CD4-positive, alpha-beta memory T cell (primary cell): ENCODE measurements at places on chromosomes 6 and 20.
A peak's percentile ranks its signal among the peaks of the same experiment; 100 is the strongest.

DNA sequence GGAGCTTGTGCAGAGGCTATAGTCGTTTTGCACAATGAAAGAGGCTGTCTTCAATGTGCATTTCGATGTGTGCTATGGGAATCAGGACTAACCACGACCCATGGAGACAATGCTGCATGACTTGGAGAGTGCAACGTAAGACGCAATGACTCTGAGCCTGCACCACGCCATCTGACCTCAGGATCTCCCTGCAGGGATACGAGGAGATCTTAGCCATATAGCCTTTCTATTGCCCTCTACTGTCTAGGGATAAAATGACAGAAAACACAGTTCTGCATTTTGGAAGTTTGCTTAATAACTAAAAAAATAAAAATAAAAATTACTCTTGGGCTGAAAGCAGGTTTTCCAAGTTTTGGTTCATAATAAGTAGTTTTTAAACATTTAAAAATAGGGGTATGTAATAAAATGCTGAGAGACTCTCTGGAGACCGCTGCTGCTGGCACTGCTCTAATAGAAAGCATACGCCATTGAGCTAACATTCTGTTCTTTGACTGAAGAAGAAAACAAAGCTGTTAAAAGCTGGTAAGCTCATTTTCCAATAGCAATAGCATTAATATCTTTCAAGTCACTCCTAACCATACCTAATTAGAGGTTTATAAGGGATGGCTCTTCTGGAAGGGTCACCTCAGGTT is 87.2 kb downstream of the PDE7B start:
- DNase-seq = no peak

- DNase-seq = no peak
Observed at GRCh38 chr6:154510144-154510905, at the start of gene CNKSR3. Gene CNKSR3 (minus strand): TSS chr6:154510685. CDS start chr6:154510114, 571 bp downstream.

GRCh38 chr6:169145991-169146501 is 107.6 kb downstream of the THBS2 start:
- no peak for DNase-seq

DNA sequence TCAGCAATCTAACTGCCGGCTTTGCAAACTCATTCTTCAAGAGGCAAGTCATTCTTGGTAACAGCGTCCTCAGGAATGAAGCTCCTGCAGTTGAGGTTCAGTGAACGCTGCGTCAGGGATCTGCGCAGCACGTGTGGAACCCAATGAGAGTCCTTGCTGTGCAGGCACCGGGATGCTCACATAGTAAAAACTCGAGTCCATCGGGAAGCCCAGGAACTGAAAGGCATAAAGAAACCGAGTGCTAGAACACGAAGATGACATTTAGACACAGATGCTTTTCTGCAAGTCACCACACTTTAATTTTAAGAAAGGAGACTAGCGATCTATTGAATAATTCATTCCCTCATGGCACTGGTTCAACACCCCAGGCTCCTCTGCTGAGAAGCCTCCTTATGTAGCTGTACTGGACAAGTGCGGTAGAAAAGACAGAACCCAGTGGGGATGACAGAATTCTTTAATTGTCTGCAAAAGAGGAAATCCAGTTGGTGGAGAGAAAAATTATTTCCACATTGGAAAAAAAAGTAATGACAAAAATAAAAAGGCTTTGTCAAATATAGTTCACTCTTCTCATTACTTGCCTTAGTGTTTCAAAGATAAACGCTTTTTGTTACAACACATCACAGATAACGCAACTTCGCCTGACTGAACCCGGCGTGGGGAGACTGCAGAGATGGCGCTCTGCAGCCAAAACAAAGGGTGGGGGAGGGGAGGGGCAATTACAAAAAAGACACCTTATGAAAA is 1.9 kb upstream of the AFDN start:
- DNase-seq = no peak

DNA sequence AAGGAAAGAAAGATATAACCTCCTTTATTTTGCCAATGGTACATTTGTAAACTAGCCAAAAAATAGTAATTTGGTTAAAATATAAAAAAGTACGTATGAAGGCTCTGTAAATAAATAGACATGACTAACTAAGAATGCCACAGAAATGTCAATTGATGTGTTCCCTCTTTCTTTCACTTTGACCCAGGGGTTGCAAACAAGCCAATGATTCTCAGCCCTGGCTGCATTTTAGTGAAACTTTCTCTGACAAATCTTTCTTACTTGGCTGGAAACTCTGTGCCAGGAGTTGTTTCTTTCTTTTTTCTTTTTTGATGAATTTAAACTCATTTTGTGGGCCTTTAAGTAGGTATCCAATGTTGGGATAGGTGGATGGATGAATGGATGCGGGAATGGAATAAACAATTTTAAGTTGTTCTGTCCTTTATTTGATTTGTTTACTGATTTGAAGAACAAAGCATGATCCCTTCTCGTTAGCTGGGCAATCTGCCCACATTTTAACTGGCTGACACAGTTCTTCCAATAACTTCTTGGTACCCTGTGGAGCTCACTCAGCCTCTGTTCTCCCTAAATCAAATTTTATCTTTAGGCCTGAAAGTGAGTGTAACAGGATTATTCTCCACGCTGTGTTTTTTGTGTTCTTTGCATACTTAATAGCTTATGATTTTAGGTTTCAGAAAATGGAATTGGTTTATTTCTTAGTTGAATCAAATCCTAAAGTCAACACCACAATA is 58.6 kb upstream of the GCLC start:
- no peak for DNase-seq

GRCh38 chr6:108134213-108134970 is 31.4 kb upstream of the NR2E1 start:
- no peak for DNase-seq

DNA sequence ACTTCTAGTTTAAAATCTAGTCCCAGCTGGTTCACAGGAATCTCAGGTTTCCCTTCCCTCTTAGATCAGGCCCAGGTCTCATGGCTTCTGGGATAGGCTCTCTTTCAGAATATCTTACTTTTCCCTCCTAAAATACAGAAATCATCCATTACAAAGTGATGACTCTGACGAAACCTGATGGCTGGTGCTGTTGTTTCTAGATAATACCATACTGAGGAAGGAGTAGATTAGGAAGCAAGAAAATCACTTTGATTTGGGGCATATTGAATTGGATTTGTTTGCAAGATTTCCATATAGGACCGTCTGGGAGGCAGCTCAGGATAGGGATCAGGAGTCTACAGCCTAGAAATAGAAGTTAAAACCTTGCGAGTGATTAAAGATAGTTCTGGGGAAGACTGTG is 3.6 kb downstream of the ZKSCAN3 start:
- no peak for DNase-seq

DNA sequence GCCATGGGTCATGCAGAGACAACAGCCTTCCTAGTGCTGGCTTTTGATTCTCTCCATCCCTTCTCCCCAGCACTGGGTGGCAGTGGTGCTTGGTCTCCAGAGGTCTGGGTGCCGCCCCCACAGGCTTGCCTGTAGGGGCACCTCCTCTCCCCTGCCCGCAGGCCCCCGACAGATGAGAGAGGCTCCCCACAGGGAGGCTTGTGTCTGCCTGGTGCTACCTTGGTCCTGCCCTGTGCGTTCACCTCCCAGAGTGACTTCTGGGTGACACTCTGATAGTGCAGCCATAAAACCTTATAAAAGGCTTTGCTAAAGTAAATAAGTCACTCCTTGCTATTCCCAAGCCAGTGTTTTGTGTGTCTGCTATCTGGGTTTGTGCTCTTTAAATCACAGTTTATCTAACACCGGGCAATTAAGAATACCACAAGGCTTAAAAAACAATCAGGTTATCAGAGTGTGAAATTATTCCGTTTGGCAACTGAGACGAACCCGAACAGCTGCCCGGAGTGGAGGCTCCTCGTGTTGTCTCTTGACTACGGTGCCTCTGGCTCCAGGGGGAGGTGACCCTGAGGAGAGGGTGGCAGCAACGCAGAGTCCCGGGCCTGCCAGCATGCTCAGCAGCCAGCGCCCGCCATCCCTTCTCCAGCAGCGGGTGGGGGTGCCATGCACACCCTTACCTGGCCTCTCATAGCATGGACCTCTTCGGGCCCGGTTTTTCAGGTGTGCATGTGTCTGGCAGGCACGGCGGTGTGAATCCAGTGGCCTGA is 5.4 kb upstream of the C20orf204 start:
- DNase-seq = no peak

- no peak for DNase-seq
Observed at GRCh38 chr6:3406891-3407809, 49.7 kb downstream of the SLC22A23 start.

DNA sequence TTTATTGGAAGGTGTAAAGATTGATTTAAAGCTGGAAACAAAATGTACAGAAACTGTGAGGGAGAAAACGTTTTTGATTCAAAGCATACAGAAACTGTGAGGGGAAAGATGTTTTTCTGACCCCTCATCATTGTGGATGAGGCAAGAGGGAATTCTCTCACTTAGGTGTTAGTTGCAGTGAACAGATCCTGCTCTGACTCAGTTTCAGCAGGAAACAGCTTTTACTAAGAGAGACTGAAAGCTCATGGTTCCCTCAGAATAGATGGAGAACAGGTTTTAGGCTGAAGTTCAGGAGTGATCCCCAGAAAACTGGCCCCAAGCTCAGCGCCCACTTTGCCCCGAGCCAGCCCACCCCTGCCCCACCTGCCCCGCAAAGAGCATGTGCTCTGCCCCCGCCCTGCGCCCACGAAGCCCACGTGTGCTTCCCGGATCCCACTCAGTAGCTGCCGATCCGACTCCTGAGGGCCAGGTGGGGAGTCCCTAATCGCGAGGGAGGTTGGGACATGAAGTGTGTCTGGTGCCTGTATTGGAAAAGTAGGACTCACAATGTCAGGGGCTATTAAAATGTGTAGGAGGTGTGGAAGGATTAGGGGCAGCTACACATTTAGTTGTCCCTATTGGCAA is 41.2 kb downstream of the DUSP22 start:
- DNase-seq = no peak

DNA sequence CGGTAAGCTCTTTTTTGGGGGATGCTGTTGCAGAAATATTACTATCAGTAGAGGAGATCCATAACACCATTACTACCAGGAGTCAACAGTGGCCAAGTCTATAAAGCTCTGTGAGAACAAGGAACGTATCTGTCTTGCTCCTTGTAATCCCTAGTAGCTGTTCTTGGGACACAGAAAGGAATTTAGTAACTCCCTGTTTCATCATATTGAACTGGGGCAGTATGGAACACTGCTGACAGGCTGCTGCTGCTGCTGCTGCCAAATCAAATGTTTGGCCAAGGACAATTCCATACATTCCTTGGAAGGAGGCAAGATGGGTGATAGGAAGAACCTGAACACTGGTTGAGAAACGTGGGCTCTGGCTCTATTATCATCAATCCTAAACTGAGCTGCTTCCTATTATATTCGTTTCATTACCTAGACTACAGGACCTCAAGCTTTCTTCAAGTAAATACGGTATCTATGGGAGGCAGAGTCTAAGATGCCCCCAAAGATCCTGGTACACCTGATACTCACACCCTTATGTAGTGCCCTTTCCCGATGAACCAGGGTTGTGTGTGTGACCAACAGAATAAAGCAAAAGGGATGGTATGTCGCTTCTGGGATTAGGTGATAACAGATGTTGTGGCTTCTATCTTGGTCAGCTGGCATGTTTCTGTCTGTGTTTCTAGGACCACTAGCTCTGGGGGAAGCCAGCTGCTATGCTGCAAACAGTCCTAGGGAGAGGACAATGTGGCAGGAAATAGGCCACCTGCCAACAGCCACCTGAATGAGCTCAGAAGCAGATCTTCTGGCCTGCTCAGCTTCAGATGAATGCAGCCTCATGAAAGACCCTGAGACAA is 39.5 kb downstream of the ELOVL5 start:
- no peak for DNase-seq

DNA sequence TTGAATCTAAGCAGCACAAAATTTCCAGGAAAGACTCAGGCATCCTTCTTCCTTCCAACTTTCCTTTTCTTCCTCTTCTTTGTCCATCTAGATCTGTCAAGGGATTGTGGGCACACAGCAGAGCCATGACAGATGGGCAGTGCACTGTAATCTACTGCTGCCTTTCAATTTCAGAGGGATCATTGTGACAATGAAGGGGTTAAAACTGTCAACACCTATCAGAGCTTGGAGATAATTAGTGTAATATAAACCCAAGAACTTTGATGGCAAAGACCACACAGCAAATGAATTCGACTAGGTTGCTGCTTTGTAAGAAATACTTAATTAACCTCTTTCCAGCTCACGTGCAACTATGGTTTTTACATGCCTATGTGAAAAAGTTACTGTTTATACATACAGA is 55.0 kb downstream of the SAMD5 start:
- no peak for DNase-seq

DNA sequence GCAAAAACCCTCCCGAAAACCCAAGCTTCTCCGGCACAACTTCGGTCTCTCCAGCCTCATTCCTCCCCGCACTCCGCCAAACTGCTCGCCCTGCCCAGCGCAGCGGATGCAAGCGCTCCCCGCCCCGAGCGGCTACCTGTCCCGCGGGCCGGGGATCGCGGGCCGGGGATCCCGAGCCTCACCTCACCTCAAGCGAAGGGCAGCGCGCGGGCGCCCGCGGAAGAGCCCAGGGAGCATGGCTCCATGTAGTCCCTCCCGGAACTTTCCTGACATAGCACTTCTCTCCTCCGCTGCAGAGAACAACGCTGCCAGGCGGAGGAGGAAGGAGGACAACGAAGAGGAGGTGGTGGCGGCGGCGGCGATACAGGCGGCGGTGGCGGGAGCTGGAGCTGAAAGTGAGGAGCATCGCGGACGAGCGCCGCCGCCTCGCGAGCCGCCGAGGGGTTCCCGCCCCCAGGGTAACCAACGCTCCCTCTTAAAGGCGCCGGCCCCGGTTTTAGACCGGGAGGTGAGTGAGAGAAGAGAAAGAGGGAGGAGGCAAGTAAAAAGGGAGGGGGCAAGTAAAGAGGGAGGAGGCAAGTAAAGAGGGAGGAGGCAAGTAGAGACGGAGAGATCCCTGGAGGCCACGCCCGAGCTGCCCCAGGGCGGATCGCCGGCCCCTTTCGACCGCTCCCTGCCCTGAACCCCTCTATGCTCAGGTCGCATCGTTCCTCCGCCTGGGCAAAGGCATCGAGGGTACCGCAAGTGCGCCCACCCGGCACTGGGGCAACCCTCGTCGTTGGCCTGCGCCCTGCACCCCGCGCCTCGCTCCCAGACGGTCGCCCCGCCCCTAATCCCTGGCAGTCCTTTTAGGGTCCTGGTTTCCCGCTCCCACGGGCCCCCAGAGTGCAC is at the start of gene GPR63:
GPR63 (minus strand) TSS at position 397 of the 891 bp plus-strand sequence. CDS start 37,746 bp downstream, outside the sequence.
- peak; percentile 68 for DNase-seq

GRCh38 chr6:89662659-89663223 is 24.2 kb upstream of the LYRM2 start:
- DNase-seq = no peak

GRCh38 chr20:33908336-33908735 is 85.4 kb upstream of the RALY start:
- no peak for DNase-seq

DNA sequence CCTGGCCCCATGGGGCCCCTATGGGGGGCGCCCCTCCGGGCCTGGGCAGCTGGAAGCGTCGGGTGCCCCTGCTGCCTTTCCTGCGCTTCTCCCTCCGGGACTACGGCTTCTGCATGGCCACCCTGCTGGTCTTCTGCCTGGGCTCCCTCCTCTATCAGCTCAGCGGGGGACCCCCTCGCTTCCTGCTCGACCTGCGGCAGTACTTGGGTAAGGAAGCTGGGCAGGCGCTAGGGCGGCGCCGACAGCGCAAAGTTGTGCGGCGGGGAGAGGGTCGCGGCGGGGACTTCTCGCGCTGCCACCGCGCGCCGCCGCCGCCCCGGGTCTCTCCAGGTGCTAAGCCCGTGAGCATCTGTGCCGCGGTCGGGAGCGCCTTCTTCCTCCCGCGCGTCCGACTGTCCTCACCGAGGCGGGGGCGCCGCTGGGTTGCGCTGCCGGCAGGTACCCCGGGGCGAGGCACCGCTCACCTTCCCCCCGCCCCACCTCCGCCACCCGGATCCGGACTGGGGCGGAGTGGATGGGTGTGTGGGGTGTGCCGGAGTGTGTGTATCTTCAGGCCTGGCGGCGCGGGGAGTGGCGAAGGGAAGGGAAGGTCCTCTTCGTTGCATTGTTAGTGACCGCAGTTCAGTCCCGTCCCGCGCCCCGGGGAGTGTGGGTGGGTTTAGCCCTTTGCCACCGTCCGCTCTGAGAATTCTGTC is 788 bp downstream of the UST start:
- peak; percentile 82 for DNase-seq
